ENCODE measurements at places on chromosomes 7 and 10.

DNA sequence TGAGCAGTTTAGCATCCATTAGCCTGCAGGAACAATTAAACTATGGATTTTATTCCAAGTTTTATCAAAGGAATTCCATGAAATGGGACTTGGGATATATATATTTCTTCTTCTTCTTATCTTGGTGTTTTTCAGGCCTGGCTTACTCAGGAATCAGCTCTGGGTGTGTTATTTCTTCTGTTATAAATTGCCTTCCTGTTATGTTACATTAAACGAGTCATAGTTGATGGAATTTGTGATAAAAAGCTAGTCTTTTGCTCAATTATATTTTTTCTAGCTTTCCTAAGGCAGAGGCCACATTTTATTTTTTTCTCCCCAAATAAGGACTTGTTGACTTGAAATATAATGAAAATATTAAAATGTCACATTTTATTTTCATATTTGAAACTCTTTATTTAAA lies 141.3 kb downstream of the EPC1 start:
- peak; percentile 49 for DNase-seq

DNA sequence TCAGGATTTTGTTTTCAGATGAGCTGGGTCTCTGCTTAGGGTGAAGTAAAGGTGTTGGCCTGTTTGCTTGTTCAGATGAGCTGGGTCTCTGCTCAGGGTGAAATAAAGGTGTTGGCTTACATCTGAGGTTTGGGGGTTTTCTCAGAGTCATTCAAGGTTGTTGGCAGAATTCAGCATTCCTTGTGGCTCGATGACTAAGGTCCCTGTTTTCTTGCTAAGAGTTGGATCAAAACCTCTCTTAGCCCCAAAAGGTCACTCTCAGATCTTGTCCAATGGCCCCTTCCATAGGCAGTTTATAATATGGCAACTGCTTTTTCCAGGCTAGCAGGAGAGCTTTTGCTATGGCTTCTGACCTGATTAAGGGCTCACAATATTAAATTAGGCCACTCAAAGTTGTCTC lies 106.6 kb downstream of the ADAM22 start:
- DNase-seq = peak; percentile 87

- DNase-seq = no peak
Measured at GRCh38 chr7:105769901-105770628, 106.3 kb downstream of the ATXN7L1 start.

DNA sequence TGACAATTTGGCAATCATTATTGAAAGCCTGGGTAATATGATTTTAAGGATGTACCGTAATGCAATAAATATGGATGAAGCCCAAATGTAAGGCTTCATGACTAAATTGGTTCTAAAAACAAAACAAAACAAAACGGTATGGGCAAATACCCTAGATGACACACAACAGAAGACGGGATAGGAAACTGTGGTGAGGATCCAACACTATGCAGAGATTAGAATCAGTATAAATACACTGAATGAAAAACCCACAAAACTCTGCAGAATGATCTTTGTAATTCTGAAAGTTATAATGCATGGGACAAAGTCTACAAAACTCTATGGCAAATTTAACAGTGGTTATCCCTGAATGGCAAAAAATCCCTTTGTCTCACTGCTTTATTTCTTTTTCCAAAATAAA lies 57.6 kb downstream of the MALSU1 start:
- DNase-seq = no peak

- DNase-seq = peak; percentile 26
Measured at GRCh38 chr7:128053023-128053422, 21.8 kb upstream of the LRRC4 start.

DNA sequence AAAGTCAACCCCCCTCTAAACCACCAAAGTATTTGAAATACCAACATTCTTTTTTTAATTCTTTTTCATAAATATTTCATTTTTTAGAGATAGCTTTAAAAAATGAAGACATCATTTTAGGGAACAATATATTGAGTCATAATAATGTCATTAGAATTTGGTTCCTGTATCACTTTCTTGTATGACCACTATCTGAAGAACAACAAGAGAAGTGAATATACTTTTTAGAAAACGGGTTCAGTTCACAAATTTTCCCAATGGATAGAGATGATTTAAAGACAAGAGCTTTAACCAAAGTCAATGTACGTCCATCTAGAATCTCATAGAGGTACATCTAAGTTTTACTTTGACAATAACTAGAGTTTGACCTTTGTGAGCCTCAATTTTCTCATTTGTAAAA lies 48.2 kb downstream of the CUBN start:
- DNase-seq = no peak

DNA sequence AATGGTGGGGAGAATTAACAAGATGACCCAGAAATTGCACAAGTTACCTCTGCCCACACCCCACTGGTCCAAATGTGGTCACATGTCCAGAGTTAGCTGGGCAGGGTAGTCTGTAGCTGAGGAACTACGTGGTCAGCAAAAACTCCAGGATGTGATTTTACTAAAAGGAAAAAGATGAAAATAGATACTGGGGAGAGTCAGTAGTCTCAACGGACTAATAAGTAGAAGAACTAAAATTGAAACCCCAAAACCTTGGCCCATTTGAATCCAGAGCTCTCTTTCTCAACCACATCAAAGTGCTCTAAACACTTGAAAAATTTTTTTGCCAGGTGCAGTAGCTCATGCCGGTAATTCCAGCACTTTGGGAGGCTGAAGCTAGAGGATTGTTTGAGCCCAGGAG lies 146.3 kb downstream of the SKIDA1 start:
- DNase-seq = no peak

DNA sequence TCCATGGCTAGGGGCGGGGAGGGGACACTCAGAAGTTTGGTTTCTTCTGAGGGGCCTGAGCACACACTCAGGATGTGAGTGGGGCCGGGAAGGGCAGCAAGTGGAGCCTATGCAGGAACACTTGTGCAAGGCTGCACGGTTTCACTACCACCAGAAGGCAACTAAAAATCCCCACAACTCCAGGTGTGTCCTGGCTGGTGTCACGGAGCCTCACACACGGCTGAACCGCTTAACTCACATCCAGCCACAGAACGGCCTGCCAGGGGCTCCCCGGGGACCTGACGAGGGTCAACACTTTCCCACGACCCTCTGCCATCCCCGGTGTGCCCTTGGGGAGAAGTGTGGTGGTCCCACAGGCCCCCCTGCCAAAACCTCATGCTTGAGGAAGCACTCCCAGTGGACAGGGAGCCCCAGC lies 173.9 kb downstream of the ELFN1 start:
- no peak for DNase-seq

- peak; percentile 64 for DNase-seq
Measured at GRCh38 chr7:44769776-44770294, 21.2 kb downstream of the ZMIZ2 start.

GRCh38 chr10:88810196-88810961 lies 7.8 kb downstream of the LIPM start:
- DNase-seq = peak; percentile 74

GRCh38 chr10:115903845-115904244 lies 369.2 kb downstream of the GFRA1 start:
- DNase-seq = no peak

- DNase-seq = no peak
Measured at GRCh38 chr7:156058248-156058647, 246.0 kb upstream of the SHH start.

- no peak for DNase-seq
Measured at GRCh38 chr7:138370956-138371355, 89.1 kb upstream of the TRIM24 start.

DNA sequence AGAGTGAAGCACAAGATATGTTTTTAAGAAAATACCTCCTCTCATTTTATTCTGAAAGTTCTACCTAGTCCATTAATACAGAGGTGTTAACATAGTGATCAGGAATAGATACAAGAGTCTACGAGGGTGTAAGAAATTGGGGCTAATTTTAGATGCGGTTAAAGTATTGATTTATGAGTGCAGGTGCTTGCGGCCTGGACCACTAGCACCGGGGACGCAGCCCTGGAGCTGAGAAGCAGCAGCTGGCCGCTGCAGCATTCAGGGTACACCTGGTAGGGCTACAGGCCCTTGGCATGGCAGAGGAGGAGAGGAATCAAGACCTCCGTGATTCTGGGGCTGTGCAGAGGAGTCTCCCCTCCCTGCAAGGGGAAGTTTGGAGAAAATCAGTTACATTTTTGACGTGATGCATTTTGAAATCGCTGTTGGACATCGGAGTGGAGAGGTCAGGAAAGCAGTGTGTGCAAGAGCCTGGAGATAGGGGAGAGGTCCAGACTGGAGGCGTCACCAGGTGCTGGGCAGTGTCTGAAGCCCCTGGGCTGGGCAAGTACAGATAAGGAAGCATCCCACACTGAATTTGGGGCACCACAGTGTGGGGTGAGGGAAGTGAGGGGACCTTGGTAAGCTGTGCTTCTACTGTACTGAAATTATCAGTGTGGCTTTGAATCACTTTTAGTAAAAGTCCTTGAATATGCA lies 112.3 kb downstream of the VWC2 start:
- no peak for DNase-seq

GRCh38 chr7:27165089-27165995 lies at the start of gene HOXA9:
Gene HOXA9, minus strand, starts transcription at chr7:27165537. Its CDS starts 80 bp downstream, at chr7:27165457.
- no peak for DNase-seq

DNA sequence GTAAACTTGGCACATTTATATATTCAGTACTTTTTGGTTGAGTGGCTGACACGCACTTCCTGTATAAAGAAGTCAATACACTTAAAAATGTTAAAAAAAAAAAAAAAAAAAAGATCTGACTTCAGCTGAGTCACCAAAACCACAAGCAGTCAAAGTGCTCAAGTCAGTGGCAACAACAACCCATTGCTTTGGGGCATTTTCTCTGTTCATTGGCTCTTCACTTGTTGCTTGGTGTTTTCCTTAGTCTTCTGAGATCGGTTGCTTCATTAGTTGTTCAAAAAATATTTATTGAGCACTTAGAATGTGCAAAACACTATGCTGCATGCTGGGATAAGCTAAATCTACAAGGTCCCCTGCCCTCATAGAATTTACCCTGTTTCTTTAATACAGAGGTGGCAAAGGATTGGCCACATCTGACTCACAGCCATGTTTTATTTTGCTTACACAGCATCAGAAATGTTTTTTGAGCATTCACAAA lies 63.7 kb downstream of the ZNRF2 start:
- peak; percentile 82 for DNase-seq

DNA sequence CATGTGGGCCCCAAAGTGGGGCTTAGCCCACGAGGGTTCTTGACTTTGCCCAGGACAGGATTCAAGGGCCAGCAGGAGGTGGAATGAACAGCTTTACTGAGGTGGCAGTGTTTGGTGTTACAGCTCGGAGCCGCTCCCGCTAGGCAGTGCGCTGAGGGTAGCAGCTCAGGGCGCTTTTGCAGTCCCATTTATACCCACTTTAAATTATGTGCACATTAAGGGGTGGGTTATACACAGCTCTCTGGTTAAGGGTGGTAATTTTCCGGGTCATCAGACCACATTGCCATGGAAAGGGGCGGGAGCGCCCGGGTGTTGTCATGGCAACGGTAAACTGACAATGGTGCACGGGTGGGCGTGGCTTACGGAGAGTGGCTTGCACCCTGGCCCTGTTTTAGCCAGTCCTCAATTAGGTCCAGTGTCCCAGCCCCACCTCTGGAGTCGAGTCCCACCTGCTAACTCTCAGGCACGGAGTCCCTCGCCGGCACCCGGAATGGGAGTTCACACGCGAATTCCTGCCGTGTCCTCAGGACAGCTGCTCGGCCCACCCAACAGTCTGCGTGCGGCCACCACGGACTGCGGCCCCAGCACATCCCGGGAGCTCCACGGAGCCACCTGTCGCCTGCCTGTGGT lies 58.2 kb upstream of the PDGFA start:
- DNase-seq = no peak

- peak; percentile 53 for DNase-seq
Measured at GRCh38 chr7:24854866-24855265, 97.6 kb upstream of the GSDME start.

DNA sequence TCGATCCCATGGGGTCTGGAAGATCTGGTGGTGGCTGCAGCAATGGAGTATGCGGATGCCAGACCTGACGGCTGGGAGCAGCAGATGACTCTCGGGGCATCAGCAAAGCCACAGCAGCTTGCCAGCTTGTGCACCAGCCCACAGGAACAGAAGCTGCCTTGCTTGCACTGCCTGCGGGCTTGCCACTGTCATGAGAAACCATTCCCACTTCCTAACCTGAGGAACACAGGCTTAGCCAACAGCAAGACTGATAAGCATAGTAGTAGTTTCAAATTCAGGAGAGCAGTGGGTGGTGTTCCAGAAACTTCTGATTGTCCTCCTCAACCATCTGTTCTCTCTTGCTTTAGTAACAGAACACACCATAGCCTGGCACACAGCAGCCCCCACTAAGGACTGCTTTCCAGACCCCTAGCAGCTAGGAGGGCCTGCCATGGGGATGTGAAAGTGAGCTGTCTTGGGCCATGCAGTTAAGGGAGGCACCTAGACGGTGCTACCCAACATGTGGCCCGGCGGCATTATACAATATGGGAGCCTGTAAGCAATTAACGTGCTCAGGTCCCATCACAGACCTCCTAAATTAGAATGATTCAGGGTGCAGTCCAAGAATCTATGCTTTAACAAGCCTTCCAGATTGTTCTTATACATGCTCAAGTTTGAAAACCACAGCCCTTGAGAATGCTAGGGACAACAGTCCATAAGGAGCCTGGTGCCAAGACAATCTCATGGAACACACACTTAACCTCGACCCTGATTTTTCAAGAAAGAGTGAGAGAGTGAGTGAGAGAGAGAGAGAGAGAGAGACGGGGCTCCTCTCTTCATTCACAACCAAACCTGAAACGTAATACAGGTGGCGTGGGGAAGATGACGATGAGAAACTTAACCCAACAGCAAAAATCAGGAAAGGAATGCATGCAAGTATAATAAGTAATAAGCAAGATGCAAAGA lies 7.1 kb downstream of the ANXA11 start:
- no peak for DNase-seq

GRCh38 chr10:67912331-67912946 lies 28.0 kb downstream of the SIRT1 start:
- peak; percentile 49 for DNase-seq

GRCh38 chr10:73779539-73780197 lies 2.2 kb upstream of the CHCHD1 start:
- DNase-seq = no peak

GRCh38 chr10:69124563-69125268 lies 738 bp downstream of the VPS26A start:
- peak; percentile 73 for DNase-seq
